ENCODE measurements at places on chromosomes 7 and 10. TPM values are rescaled to one million over a fixed set of nuclear protein-coding genes. Genes with fewer than 3 reads are reported as not detected.
A peak's percentile ranks its signal among the peaks of the same experiment; 100 is the strongest.

- H3K27me3 ChIP-seq, result peaks cover 2% of the 10 kb centered on the region
- no peak overlapping the region for H3K27ac ChIP-seq
These were observed 82.6 kb upstream of the PCGF5 start for GRCh38 chr10:91137822-91138221.

- no peak overlapping the region for H3K27ac ChIP-seq
- H3K4me1 ChIP-seq, result peaks cover 2% of the 10 kb centered on the region
- H3K27me3 ChIP-seq, result peaks cover 3% of the 10 kb centered on the region
- peak overlapping the region; percentile 22 for H3K4me3 ChIP-seq
- H3K36me3 ChIP-seq, result no peaks in the 10 kb centered on the region
These were observed 65.3 kb downstream of the OR13A1 start for GRCh38 chr10:45249978-45250693.

GRCh38 chr7:158611541-158611940, 23.9 kb upstream of the PTPRN2 start:
- H3K36me3 ChIP-seq, result peaks cover 21% of the 10 kb centered on the region
- peaks cover 19% of the 10 kb centered on the region for H3K4me1 ChIP-seq
- no peak overlapping the region for H3K27ac ChIP-seq
- peak; percentile 15 for DNase-seq
- no peaks in the 10 kb centered on the region for H3K27me3 ChIP-seq

GRCh38 chr7:132367004-132367403, 209.3 kb downstream of the PLXNA4 start:
- H3K4me1 ChIP-seq, result no peaks in the 10 kb centered on the region
- peaks cover 11% of the 10 kb centered on the region for H3K27me3 ChIP-seq
- no peaks in the 10 kb centered on the region for H3K36me3 ChIP-seq
- no peak overlapping the region for H3K27ac ChIP-seq

Gene NDUFB8
- 375 TPM for total RNA-seq

Gene CFAP69
- total RNA-seq, result 0.25 TPM

Gene AZGP1
- not detected for total RNA-seq

Gene MSRB2
- total RNA-seq, result 8.2 TPM
